Activated CD4-positive, alpha-beta T cell treated with anti-CD3 and anti-CD28 coated beads for 4 hours (primary cell): ENCODE measurements at places on chromosomes 2 and 18.

DNA sequence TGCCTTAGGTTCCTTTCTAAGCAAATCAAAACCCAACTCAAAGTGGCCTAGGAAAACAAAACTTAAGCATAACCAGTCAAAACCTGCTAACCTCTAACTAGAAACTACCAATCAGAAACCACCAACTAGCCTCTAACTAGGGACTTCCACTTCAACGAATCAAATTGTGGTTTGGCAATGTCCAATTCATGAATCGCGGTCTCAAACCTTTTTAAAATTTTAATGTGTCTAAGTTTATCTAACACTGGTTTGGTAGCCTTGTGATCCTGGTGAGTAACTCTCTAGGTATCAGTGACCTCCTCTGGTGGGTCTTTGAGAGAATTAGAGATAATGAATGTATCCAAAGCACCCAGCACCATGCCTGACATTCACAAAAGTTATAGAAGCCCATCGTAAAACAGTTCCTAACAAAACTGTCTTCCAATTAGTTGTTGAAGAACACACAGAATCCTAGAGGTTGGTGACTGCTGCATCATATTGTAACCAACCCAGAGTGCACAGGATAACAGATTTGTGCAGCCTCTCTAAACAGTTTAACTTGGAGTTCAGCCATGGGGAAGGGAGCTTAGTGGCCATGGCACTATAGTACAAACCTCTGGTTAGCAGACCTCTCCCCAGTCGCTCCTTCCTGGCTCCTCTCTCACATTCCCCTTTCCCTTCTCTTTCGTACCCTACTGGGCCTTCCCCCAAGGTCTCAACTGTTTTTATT is 45.2 kb upstream of the B3GNT2 start:
- DNase-seq: no peak

DNA sequence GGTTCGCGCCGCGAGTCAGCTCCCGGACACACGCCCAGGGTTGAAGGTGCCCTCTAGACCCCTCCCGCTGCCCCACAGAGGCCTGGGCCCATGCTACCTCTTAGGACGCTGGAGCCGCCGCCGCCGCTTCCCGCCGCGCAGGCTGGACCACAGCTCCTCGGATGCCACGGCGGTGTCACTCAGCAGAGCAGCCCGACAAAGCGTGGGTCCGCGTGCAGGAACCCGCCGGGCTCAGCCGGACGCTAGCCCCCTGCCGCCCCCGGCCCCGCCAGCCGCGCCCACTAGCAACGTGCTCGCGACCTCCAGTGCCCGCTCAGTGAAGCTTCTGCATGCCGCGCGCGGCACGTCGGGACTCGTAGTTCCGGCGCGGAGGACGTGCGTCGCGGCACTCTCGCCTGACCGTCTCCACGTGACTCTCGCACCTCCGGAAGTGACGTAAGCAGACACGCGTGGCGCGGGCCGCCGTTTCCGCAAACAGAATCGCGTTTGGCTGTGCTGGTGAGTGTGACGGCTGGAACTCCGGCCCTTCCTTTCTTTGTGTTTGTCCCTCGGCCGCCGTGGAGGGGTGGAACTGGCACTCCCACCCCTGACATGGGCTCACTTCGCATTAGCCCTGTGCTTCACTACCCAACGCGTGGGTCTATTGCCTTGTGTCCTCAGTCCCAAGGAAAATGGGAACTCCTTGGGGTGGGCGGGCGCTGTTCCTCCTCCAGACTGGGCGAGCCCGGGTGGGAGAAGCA is at the start of the genes FAM210A and RNMT:
Gene FAM210A, minus strand, starts transcription at position 327 of the 740 bp plus-strand sequence. CDS start 44,481 bp downstream, outside the sequence.
Gene RNMT, plus strand, starts transcription at position 442 of the 740 bp plus-strand sequence. CDS start 4,845 bp downstream, outside the sequence.
- peak; percentile 93 for DNase-seq

GRCh38 chr2:165575044-165575615 is 105.6 kb downstream of the CSRNP3 start:
- no peak for DNase-seq

DNA sequence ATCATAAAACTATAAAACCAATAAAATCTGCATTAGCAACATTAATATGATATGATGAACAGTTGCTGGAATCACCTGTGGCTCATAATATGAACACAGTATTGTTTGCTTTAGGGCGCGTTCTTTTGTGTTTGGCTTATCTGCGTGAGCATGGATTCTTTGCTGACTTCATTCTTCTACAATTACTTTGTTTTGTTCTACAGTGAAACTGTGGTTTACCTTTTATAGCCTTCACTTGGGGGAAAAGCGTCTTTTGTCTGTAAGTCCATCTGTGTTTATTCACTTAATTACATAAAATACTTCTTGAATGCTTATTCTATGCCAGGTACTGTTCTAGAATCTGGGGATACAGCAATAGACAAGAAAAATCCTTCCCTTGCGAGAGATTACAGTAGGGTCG is 74.0 kb upstream of the SEC11C start:
- no peak for DNase-seq

- no peak for DNase-seq
Measured at GRCh38 chr2:217535957-217536708, 466.7 kb downstream of the TNS1 start.

DNA sequence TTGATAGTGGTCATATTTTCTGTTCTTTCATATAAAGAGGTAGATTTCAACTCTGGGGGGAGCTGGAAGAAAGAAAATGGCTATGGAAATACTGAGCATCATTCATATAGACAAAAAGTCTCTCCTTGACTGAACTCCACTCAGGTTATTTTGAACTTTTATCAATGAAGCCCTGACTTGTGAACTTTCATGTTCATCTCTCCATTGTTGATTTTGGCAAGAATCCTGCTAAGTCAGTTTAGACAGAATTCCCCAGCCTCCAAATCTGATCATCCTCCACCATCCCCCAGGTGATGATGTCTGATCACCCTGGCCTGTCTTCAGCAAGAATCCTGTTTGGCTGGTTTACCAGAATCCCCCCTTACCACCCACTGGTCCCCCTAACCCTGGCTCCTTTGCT is 395.0 kb downstream of the NCKAP5 start:
- no peak for DNase-seq

GRCh38 chr2:29238497-29238896 is 123.3 kb downstream of the CLIP4 start:
- DNase-seq: no peak

DNA sequence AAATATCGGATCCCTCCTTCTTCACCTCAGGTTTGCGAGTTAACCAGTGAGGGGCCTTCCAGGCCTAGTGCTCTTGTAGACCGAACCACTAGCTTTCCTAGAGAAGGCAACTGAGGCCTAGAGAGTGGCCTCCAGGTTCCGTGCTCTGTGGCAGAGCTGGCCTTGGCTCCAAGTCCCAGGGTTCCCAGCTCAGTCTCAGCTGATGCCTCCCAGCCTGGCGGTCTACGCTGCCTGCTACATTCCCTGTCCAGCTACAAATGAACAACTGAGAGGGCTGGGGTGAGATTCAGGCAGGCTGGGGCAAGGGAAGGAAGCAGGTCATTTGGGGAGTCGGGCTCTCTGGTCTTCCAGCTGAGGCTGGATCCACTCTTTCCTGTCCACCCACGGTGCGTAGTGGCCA is 2.3 kb downstream of the STEAP3 start:
- no peak for DNase-seq

- DNase-seq: no peak
Measured at GRCh38 chr2:238127165-238128060, 11.1 kb upstream of the KLHL30 start.

- no peak for DNase-seq
Measured at GRCh38 chr18:56756966-56757365, 105.8 kb downstream of the WDR7 start.

- no peak for DNase-seq
Measured at GRCh38 chr2:85368921-85369320, 14.4 kb downstream of the ELMOD3 start.

DNA sequence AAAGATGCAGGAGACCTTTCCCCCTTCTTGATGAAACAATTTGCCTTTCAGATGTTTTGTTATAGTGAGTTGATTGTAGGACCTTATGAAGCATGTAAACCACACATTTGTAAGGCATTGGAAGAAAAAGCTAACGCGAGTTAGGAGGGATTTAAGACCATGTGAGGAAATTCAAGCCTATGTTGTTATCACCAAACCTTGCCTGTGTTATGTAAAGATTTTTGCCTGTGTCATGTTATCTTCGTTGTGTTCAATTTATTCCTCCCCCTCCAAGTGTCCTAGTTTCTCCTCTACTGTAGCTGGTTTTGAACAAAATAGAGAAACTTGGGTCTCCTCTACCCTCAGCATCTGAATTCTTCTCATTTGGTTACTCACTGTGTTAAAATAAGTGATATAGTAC is 173.0 kb downstream of the NEDD4L start:
- no peak for DNase-seq

DNA sequence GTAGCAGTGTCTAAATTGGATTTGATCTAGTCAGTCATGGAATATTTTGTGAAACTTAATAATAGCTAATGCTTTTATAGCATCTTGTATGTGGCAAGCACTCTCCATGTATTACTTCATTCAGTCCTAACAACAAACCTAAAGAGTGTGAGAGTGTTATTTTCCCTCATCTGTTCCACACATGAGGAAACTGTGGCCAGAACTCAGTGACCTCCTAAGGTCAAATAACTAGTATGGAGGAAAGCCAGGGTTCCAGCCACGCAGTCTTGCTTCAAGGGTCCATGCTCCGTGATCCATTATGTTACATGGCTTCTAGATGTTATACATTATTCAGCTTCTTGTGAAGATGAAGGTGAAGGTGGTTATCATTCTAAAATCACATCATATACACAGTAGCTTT is 45.5 kb downstream of the TWSG1 start:
- DNase-seq: no peak
